Forelimb muscle (tissue), 1 donor: ENCODE measurements at places on chromosomes 5 and 9. TPM values are rescaled to one million over a fixed set of nuclear protein-coding genes. Genes with fewer than 3 reads are reported as not detected.

MVB12B gene
- polyA plus RNA-seq = 16.5 TPM

TLX3 gene
- polyA plus RNA-seq = not detected

CCDC180 gene
- 8.8 TPM for polyA plus RNA-seq

ENTR1 gene
- 29.3 TPM for polyA plus RNA-seq

CFAP77 gene
- not detected for polyA plus RNA-seq

SPATA31E1 gene
- not detected for polyA plus RNA-seq

MYORG gene
- 16.3 TPM for polyA plus RNA-seq

PCDHA11 gene
- not detected for polyA plus RNA-seq

AQP3 gene
- 5.3 TPM for polyA plus RNA-seq

PITX1 gene
- polyA plus RNA-seq = 17.8 TPM

IL5 gene
- 0.29 TPM for polyA plus RNA-seq

FOXE1 gene
- polyA plus RNA-seq = not detected

ASPN gene
- 282 TPM for polyA plus RNA-seq

SLC25A2 gene
- 0.10 TPM for polyA plus RNA-seq

FOXI1 gene
- polyA plus RNA-seq = not detected

SCAMP1 gene
- 32.4 TPM for polyA plus RNA-seq

LRRTM2 gene
- 0.51 TPM for polyA plus RNA-seq

KCNV2 gene
- 0.27 TPM for polyA plus RNA-seq

ANP32B gene
- 123 TPM for polyA plus RNA-seq

AJM1 gene
- 2.4 TPM for polyA plus RNA-seq

PLPPR1 gene
- polyA plus RNA-seq = 3.6 TPM

SLC25A48 gene
- polyA plus RNA-seq = 0.19 TPM

SEMA4D gene
- 21.1 TPM for polyA plus RNA-seq

TSSK1B gene
- polyA plus RNA-seq = 0.13 TPM

IL4 gene
- not detected for polyA plus RNA-seq

SLCO6A1 gene
- 0.48 TPM for polyA plus RNA-seq

CSF2 gene
- polyA plus RNA-seq = not detected

BTNL8 gene
- not detected for polyA plus RNA-seq

KIF20A gene
- polyA plus RNA-seq = 17.3 TPM

TEX48 gene
- polyA plus RNA-seq = not detected

CDH9 gene
- polyA plus RNA-seq = not detected

TBC1D2 gene
- polyA plus RNA-seq = 2.2 TPM

PCDHGB4 gene
- polyA plus RNA-seq = 1.7 TPM

FBLL1 gene
- polyA plus RNA-seq = 0.86 TPM

TRPM3 gene
- polyA plus RNA-seq = 0.19 TPM

SGCD gene
- polyA plus RNA-seq = 82.1 TPM

IFNA13 gene
- polyA plus RNA-seq = not detected

FGD3 gene
- polyA plus RNA-seq = 3.8 TPM

ODF2 gene
- polyA plus RNA-seq = 25.0 TPM

CRB2 gene
- polyA plus RNA-seq = 0.10 TPM

TMEM38B gene
- polyA plus RNA-seq = 85.2 TPM

FANCC gene
- polyA plus RNA-seq = 15.3 TPM

CCIN gene
- polyA plus RNA-seq = 0.58 TPM

GFI1B gene
- 0.39 TPM for polyA plus RNA-seq
